ENCODE measurements at places on chromosomes 13 and 19. TPM values are rescaled to one million over a fixed set of nuclear protein-coding genes. Genes with fewer than 3 reads are reported as not detected.

Gene PODNL1
- total RNA-seq, result 2.5 TPM

Gene IZUMO2
- not detected for total RNA-seq

Gene ZNF573
- total RNA-seq, result 9.0 TPM

Gene DPF1
- total RNA-seq, result 0.11 TPM

Gene SEMA6B
- 16.7 TPM for total RNA-seq

Gene UPF1
- total RNA-seq, result 37.0 TPM

Measured in Right ventricle myocardium inferior (tissue), 1 donor.